ENCODE measurements at places on chromosomes 2 and 18.

GRCh38 chr2:227932403-227932802 lies 61.0 kb downstream of the DAW1 start:
- no peak for DNase-seq

DNA sequence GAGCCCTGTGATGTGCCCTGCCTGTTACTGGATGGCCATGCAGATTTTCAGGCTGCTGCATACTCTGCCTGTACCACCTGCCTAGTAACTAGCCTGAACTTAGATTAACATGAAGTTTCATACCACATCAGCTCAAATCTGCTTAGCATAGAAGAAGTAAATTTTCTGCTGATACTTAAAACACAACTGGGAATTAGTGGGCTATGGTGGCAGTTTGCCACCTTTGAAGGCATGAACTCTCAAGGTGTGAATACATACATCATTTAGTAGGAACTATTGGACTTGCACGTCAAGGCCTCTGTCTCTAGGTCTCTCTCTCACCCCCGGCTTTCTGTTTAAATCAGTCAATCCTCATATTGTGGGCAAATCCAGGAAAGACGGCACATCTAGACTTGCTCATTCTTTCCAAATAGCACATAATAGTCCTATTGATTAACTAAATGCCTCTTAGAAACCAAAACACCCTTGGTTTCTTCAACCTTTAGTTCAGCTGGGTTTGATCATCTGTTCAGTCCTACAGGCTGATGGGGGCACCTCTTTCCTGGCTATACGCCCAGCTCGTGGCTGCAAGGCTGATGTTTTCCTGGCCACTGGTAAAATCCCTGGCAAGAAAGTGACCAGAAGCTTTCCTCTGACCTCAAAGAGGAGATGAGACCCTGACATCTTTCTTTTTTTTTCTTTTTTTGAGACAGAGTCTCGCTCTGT lies 58.4 kb downstream of the ALPK2 start:
- no peak for DNase-seq

- DNase-seq = peak; percentile 85
These were observed 20.0 kb upstream of the RESP18 start for GRCh38 chr2:219352448-219353023.

DNA sequence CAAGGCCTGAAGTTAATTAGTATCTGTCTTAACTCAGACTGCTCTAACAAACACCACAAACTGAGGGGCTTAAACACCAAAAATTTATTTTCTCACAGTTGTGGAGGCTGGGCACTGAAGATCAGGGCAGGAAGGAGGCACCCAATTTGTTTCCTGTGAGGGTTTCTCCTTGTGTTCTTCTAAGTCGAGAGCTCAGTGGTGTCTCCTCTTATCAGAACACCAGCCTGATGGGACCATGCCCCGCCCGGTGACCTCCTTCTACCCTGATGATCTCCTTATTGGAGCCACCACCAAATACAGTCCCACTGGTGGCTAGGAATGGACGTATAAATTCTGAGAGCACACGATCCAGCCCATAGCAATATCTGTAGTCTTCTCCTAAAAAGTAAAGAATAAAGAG lies 20.5 kb downstream of the TMEM18 start:
- no peak for DNase-seq

- DNase-seq = no peak
These were observed 5.1 kb upstream of the TEX51 start for GRCh38 chr2:126893606-126894005.

- DNase-seq = peak; percentile 77
These were observed 72.4 kb downstream of the MYCN start for GRCh38 chr2:16012626-16013358.

DNA sequence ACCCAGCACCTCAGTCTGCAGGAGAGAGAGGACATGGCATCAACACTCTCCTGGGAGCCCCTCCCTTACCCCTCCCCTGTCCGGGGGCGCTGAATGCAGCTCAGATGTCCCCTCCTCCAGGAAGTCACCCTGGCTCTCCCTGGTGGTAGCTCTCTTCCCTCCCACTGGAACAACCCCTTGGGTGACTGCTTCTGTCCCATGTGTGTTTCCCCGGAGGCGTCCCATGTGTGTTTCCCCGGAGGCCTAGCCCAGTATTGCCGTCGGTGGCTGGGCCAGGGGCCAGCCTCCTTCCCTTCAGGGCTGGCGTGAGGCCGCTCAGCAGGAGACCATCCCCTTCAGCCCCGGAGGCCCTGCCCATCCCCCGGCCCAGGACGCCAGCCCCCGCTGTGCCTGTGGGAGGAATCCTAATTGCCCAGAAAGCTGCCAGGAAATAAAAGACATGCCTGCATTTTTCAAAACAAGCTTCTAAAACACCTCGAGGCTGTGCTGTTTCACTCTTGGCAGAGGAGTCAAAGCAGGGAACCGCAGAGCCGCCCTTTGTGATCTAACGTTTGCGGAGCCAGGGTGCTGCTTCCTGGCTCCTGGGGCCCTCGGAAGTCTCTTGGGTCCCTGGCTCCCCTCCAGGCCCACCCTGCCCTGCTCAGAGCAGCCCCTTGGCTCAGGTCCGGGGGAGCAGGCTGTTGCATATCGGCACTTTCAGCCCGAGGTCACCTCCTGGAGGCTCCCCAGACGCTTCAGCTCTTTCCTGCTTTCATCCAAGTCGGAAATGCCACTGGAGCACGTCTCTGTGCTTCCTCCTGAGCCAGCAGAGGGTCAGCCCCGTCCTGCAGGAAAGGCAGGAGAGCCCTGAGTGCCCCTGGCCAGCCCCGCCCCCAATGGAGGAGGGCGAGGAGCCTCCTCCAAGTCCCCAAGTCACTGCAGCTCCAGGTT lies 11.4 kb downstream of the SNED1 start:
- peak; percentile 90 for DNase-seq

- DNase-seq = no peak
These were observed 25.7 kb downstream of the PSMA8 start for GRCh38 chr18:26159353-26159752.

GRCh38 chr2:170885130-170885791 lies 43.8 kb upstream of the GORASP2 start:
- no peak for DNase-seq

DNA sequence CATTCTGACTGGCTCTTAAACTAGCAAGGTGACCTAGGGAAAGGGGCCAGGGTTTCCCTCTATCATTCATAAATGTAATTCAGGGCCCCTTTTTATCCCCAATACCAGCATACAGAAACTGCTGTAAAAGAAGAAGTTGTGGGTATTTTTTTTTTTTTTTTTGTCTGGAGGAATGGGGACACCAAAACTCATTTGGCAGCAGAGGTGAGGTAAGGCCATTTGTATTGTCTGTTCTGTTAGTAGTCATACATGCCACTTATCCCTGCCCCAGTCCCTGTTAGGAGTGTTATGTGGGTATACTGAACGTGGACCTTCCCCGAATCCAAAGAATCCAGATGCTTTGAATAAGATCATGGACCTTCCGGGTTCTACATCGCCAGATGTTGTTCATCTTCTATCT lies 1.7 kb downstream of the SEPTIN2 start:
- DNase-seq = no peak

GRCh38 chr2:85341269-85342029 lies 12.9 kb downstream of the RETSAT start:
- DNase-seq = no peak

- peak; percentile 88 for DNase-seq
These were observed 9.2 kb downstream of the ACOXL start for GRCh38 chr2:110741491-110741980.

GRCh38 chr18:22613788-22614187 lies 196.1 kb upstream of the CTAGE1 start:
- DNase-seq = no peak

GRCh38 chr2:99035920-99036319 lies 99.9 kb upstream of the CRACDL start:
- DNase-seq = no peak

- DNase-seq = no peak
These were observed 90.8 kb upstream of the HS6ST1 start for GRCh38 chr2:128409326-128410034.

DNA sequence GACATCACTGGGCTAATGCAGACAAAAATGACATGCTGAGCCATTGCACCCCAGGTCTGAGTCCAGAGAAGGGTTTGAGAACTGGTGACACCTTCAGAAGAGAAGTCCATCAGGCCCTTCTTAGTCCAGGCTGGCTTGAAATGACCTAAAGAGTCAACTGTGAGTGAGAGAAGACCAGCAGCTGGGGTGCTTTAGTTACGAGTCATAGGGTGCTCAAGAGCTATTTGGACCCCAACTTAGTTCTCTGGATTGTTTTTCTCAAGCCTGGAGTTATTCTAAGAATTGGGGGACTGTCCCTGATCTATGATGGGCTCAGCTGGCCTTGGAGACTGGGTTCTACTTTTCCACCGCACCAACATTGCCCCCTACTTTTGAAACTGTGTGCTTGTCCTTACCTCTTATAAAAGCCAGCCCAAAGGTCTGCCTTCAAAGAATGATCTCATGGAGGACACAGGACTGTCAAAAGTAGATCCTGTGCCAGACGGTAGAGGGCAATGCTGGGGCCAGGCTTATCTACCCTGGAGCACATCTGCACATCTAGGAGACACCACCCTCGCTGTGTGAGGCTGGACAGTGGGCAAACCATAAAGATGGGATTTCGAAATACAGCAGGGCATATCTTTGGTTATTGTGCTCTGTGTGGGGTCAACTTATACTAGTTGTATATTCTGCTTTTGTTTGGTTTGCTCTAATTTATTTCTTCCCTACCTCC lies 333.0 kb upstream of the SLC14A2 start:
- peak; percentile 6 for DNase-seq

- DNase-seq = no peak
These were observed 451.4 kb upstream of the ID2 start for GRCh38 chr2:8230466-8230865.

- DNase-seq = no peak
These were observed 165.8 kb downstream of the TDRD15 start for GRCh38 chr2:21289551-21289950.

- no peak for DNase-seq
These were observed 598.9 kb upstream of the LINC00305 start for GRCh38 chr18:64747803-64748202.

GRCh38 chr2:113876503-113877387 lies 13.1 kb upstream of the ACTR3 start:
- DNase-seq = peak; percentile 82

GRCh38 chr2:127575941-127576432 lies 40.5 kb downstream of the MYO7B start:
- no peak for DNase-seq

DNA sequence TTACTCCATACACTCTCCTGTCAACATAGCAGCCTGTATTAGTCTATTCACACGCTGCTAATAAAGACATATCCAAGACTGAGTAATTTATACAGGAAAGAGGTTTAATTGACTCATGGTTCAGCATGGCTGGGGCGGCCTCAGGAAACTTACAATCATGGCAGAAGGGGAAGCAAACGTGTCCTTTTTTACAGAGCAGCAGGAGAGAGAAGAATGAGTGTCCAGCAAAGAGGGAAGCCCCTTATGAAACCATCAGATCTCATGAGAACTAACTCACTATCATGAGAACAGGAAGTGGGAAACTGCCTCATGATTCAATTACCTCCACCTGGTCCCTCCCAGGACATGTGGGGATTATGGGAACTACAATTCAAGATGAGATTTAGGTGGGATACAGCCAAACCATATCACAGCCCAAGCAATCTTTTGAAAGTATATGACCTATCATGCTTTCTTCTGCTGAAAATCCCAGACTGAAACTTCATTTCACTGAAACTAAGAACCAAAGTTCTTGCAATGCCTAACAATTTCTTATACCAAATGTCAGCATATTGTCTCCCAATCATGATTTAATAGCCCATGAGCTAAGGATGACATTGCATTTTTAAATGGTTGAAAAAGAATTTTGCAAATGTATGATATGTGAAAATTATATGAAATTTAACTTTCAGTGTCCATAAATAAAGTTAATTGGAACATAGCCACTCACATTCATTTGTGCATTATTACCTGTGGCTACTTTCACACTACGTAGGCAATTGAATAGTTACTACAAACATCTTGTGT lies 686.8 kb upstream of the ZEB2 start:
- no peak for DNase-seq

GRCh38 chr2:157441072-157441454 lies 2.8 kb downstream of the CYTIP start:
- DNase-seq = no peak

DNA sequence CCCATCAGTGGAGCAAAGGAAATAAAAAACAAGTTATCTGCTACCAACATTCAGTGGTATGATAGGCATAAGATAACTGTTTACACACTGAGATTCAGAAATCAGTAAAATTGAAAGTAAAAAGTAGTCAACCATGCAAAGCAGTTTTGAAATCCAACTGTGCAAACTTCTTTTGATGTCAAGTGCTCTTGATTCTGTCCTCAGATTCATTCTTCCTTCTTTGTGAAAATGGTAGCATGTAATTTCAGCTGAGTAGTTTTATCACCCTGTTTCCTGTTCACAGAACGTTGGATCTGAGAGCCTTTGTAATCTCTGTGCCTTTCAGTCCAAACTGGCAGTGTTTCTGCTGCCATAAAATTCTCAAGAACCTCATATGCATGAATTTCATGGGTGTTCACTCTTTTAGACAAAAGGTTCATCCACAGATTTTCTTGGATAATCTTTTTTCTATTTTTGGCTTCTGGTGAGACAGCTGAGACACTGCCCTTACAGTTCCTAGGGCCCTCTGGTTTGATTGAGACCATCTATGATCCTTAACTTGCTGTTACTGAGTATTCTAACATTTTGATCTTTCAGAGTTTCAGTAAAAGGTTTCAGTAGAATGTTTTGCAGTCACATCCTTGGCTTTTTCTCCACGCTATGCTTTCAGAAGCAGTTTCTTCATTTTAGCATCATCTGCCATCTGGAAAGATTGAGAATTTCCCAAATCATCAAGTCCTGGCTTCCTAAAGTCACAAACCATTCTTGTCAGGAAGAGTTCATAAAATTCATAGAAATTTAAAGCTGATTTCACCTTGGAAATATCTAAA lies 272.3 kb upstream of the EPHA4 start:
- no peak for DNase-seq

DNA sequence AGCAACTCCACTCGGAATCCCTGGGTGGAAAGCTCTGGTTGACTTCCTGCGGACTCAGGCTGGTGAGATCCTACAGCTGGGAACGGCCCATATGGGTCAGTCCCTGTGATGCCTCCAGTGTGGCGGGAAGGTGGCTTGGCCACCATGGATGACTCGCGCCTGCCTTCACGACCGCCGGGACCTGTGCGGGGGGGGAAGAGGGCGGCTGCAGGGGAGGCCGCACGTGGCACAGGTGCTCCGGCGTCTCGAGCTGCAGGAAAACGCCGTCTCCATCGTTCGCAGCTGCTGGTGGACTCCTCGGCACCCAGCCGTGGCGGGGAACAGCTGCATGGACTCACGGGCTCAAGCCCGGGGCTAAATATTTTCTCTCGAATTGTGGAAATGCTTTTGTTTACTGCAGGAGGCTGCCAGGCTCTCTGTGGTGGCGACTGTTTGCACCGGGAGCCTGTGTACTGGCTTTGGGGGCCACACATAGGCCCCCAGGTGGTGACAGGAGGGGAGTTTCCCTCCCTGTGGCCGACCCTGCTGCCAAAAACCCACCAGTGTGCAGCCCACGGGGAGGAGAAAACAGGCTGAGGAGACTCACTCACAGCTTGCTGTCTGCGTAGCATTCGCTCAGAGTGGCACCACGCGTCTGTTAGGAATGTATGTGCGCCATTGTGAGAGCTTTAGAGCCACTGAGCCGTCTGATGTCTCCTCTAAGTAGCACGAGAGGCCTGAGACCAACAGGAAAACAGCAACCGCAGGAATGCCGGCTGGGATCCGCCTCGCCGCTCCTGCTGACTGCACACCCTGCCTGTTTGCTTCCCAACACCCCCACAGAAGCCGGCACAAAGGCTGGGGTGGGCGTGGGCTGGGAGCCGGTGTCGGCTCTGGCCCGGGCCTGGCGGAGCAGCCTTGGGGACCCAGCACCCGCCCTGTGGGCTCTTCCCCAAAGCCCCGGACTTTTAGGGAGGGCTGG lies 89.2 kb downstream of the NFATC1 start:
- peak; percentile 79 for DNase-seq

All from ELF-1 (cell line).